ENCODE measurements at places on chromosomes 4 and X. TPM values are rescaled to one million over a fixed set of nuclear protein-coding genes. Genes with fewer than 3 reads are reported as not detected.

Gene HSD17B13
- polyA plus RNA-seq: 0.14 TPM

Gene USP17L30
- not detected for polyA plus RNA-seq

Gene GPC3
- polyA plus RNA-seq: 7.0 TPM

Gene OPN1MW
- polyA plus RNA-seq: not detected

Gene TLR1
- polyA plus RNA-seq: 1.1 TPM

Gene CENPI
- 0.38 TPM for polyA plus RNA-seq

Gene TMPRSS11D
- not detected for polyA plus RNA-seq

Gene MAGEB10
- not detected for polyA plus RNA-seq

Gene ASB12
- polyA plus RNA-seq: 1.2 TPM

Gene HDX
- 1.3 TPM for polyA plus RNA-seq

Gene EDNRA
- polyA plus RNA-seq: 21.9 TPM

DNA sequence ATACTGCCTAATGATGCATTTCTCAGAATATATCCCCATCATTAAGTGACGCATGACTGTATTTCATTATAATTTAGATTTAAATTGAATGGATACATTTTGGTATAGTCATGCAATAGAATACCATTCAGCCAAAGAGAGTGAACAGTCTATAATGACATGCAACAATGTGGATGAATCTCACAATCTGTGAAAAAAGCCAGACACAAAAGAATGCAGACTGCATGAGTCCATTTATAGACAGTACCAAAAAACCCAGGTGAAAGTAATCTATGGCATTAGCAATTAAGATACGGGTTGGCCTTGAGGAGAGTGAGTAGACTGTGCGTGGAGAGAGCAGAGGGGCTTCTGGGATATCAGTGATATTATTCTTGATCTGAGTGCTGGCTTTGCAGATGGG, 239.7 kb upstream of the PGRMC2 start:
- no peak for DNase-seq

- no peak for DNase-seq
Measured at GRCh38 chr4:120855307-120856001, 67.1 kb downstream of the PRDM5 start.

GRCh38 chr4:6193399-6193798, 7.0 kb downstream of the JAKMIP1 start:
- DNase-seq: no peak

- no peak for DNase-seq
Measured at GRCh38 chr4:86091201-86091600, 268.7 kb downstream of the MAPK10 start.

DNA sequence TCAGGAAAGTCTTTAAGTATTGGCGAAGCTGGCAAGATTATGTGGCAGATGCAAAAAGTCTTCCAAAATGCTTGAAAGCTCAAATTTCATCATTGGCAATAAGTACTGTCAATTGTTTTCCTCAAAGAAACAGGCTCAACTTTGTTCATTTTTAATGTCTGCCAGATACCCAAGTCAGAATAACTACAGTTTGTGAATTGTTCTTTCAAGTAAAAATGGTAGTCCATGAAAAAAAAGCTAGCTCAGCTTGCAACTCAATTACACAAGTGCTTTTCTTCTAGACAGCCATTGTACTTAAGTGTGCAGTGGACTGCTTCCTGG, 70.5 kb downstream of the AFF1 start:
- no peak for DNase-seq

- DNase-seq: peak; percentile 78
Measured at GRCh38 chr4:2795893-2796848, 3.3 kb downstream of the SH3BP2 start.

GRCh38 chr4:127188847-127189246, 443.9 kb upstream of the INTU start:
- DNase-seq: no peak

- no peak for DNase-seq
Measured at GRCh38 chrX:124501586-124501985, 155.2 kb downstream of the SH2D1A start.

- no peak for DNase-seq
Measured at GRCh38 chrX:17737710-17737985, 355 bp downstream of the SCML1 start.

GRCh38 chr4:2248821-2249261, 6.9 kb upstream of the HAUS3 start:
- peak; percentile 32 for DNase-seq

GRCh38 chr4:17094876-17095210, 196.4 kb upstream of the LDB2 start:
- DNase-seq: no peak

DNA sequence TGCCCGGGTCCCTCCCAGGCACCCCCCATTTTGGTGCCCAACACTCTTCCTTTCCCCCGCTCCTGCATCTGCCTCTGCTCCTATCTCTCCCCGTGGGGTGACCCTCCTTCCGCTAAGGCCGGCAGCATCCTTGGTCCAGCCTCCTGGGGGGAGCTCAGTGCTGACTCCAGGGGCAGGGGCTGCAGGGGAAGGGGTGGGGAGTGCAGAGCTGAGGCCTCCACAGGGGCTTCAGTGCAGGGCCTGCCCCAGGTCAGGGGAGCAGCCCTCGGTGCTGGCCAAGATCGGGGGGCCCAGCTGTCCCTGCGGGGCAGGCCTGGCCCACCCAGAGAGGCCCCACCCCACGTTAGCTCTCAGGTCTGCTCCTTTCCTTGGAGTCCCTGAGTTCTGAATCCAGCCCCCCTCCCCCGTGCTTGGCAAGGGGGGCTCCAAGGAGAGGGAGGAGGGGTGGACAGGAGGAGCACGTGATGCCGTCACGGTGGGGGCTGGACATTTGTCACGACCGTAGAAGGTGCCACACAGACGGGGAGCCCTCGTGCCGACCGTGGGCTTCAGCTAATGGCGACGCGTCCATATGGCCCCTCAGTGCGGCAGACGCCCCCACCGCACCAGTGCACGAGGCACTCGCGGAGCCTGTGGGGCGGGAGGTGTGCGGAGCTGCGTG, 63.5 kb upstream of the ADRA2C start:
- DNase-seq: peak; percentile 40

GRCh38 chr4:39466747-39467146, 7.9 kb downstream of the LIAS start:
- no peak for DNase-seq

GRCh38 chr4:116223040-116223732, 862.2 kb downstream of the TRAM1L1 start:
- no peak for DNase-seq

- no peak for DNase-seq
Measured at GRCh38 chrX:118536687-118537461, 41.3 kb downstream of the DOCK11 start.

GRCh38 chrX:42290608-42291007, 367.3 kb upstream of the CASK start:
- DNase-seq: no peak

DNA sequence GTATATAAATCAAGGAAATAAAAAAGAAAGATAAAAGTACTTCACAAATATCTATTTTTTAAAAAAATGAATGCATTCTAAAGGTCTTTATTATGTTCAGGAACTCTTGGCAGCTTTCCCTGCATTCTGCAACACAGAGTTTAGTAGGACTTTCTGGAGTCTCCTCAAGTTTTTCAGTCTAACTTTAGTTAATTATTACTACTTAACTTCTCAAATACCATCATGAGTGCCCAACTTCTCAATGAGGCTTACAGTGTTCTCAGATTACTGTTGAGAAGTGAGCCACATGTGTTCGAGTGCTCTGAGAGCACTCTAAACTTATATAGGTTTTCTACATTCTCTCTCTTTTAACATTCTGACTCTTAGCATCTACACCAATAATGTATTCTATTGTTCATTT, 1852.9 kb upstream of the PCDH10 start:
- DNase-seq: no peak

GRCh38 chr4:40990236-40990898, 224.0 kb downstream of the APBB2 start:
- DNase-seq: no peak

DNA sequence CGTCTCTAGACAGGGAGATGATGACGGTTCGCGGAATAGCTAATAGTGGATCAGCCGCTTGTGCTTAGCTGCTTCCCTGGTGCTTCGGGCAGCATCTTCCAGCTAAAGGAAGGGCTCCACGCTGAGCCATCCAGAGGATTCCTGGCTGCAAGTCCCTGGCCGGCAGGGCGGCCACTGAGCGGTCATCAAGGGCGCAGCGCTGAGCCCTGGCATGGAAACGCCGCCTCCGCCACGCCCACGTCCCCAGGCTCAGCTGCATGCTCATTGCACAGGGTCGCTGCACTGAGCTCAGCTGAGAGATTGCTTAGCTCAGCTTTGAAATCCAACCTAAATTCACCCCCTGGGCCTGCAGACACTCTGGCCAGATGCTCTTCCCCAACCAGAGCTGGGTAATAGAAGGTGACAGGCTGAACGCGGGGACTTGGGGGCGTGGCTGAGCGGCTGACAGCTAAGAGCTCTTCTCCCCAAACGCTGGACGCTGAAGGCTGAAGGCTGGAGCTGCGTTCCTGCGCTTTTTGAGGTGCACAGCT, 118.2 kb upstream of the KIT start:
- DNase-seq: peak; percentile 86

- DNase-seq: no peak
Measured at GRCh38 chr4:82694892-82695291, 103.7 kb downstream of the SCD5 start.

GRCh38 chrX:77967631-77968030, 1.8 kb downstream of the PGAM4 start:
- no peak for DNase-seq

DNA sequence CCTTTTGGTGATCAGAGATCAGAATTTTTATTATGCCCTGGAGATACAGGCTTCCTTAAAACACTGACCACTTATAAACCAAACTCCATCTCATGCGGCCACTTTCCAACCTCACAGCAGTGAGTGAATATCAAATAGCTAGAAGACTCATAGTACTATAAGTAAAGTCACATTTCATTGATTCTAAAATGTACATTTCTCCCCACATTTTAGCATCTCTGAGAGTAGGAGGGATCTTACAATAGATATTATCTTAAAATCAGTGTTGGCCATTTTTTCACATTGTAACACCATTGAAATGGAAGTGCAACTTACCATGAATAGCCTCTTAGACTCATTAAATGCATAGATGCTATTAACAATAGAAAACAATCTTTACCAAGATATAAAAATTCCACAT, 17.4 kb downstream of the PCYT1B start:
- no peak for DNase-seq

DNA sequence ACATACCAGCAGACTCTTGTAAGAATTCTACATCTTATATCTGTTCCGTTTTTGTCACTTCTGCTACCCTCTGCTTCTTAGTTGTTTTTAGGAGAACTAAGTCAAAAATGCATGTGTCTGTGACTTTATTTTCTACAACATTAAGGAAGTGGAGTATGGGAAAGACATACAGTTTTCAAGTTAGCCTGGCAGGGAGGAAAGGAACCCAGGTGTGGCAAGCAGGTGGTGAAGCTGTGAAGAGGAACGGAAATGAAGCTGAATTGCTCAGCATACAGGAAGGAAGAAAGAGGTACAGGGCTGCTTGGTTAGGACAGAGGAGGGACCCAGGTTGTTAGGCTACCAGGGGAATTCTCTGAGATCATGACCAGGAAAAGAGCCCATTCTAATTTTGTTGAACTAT, 9.4 kb downstream of the GPRIN3 start:
- no peak for DNase-seq

DNA sequence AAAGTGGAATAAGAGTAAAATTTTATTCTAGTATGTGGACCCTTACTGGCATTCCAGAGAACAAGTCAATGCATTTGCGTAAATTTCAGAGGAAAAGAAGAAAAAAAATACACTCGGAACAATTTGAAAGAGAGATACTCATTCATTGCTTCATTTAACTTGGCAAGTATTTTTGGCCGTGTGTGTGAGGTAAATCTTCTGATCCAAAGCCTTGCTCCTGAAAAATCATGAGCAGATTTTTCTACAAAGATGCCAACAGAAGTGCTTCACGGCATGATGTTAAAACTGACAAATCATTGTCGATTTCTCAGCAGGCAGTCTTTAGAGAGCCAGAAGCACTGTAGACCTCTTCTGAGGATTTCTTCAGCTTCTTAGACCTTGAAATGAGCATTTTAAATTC, 194.0 kb downstream of the COX18 start:
- DNase-seq: no peak

GRCh38 chr4:124710911-124711310, 1.6 kb downstream of the ANKRD50 start:
- DNase-seq: peak; percentile 48

- no peak for DNase-seq
Measured at GRCh38 chrX:33974676-33975075, 157.4 kb downstream of the FAM47A start.

- no peak for DNase-seq
Measured at GRCh38 chr4:122977103-122977502, 54.7 kb upstream of the NUDT6 start.

GRCh38 chrX:69083361-69083760, 81.9 kb downstream of the PJA1 start:
- no peak for DNase-seq

DNA sequence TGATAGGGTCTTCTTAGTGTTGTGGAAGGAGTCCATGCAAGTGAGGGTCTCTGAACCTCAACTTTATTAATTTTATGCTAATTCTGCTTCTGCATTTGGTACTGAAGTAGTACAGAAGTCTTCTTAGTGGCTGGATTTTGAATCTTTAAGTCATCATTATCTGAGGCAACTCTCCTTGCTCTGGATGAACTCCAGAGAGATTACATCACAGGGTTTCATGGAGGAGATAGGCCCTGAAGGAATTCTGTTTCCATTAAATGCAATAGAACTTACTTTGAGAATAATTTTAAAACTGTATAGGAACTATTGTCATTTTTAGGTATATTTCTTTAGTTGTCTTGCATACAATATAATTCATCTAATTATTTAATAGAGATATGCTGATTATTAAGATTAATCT, 451.2 kb downstream of the FAT4 start:
- DNase-seq: no peak

DNA sequence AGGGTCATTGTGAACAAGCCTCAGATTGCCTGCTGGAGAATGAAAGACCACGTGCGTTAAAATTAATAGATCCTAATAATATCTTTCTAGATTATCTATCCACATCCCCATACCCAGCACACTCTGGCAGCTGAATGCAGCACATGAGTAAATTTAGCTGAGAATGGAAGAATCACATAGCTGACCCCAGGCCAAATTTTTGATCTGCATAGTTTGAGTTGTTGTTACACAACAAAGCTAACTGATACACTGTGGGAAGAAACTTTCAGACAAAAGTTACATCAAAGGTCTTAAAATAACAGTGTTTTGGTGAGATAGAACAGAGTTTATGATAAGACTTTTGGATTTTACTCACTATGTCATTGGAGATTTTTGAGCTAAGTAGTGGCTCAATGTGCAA, 72.4 kb upstream of the ANXA10 start:
- DNase-seq: no peak

DNA sequence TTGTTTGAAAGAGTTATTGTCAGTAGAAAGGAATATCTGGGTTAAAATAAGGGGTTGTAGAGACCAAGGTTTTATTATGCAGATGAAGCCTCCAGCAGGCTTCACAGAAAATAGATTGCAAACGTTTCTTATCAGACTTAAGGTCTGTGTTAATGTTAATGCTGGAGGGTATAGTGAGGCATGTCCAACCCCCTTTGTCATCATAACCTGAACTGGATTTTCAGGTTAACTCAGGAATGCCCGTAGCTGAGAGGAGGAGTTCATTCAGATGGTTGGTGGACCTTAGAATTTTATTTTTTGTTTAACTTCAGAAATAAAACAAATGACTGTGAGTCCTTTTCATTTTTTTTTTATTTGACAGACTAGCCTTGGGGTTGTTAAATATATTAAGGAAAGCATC, 354.1 kb downstream of the GPM6A start:
- no peak for DNase-seq

GRCh38 chrX:12419591-12419990, 281.3 kb downstream of the FRMPD4 start:
- DNase-seq: no peak

Measured in right cardiac atrium (tissue), 5 donors.